ENCODE measurements at places on chromosomes 6 and 20.
A peak's percentile ranks its signal among the peaks of the same experiment; 100 is the strongest.

DNA sequence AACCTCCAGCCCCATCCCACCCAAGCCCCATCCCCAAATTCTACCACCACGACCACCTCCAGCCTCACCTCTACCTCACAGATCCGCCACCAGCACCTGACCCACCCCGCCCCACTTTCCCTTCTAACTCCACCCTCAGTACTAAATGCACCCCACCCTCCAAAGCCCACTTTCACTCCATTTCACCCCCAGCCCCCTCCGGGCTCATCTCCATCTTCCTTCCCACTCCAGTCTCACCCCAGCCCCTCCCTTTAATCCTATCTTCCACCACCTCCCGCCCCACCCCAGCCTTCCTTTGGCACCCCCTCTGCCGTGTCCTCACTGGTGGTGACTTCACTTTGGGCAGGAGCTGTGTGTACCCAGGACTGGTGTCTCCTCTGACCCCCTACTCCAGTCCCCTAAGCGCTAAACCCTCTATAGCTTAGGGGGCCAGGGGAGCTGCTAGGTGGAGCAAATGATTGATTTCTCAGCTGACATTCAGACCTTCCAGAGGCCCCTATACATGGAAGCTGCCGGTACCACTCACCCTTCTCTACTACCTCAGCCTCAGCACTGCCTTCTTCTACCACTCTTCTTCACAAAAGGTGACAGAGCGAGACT is 2.8 kb upstream of the NSFL1C start:
- no peak for DNase-seq

DNA sequence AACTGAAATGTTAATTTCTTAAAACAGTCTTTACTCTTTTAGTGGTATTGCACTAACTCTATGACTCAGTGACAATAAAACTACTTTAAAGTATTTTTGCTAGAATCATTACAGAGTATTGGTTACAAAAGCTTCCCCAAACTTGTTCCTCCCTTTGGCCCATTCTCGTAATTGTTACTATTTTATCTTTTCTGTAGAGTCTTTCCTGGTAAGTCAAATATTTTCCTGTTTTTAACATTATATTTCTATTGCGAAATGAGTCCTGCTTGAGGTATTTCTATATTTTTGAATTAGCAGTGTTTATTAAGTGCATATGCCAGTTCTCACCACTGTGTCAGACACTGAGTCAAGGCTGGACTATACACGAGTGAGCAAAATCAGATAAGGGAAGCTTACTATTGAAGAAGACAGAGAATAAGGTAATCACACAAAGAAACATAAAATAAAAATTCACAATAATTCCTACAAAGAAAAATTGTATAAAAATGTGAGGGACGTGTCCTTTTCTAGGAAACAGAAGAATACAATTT is 970.5 kb downstream of the EYS start:
- no peak for DNase-seq

GRCh38 chr6:158445426-158446085 is 114.3 kb upstream of the TMEM181 start:
- no peak for DNase-seq

GRCh38 chr6:109793021-109793420 is 101.9 kb downstream of the FIG4 start:
- no peak for DNase-seq

DNA sequence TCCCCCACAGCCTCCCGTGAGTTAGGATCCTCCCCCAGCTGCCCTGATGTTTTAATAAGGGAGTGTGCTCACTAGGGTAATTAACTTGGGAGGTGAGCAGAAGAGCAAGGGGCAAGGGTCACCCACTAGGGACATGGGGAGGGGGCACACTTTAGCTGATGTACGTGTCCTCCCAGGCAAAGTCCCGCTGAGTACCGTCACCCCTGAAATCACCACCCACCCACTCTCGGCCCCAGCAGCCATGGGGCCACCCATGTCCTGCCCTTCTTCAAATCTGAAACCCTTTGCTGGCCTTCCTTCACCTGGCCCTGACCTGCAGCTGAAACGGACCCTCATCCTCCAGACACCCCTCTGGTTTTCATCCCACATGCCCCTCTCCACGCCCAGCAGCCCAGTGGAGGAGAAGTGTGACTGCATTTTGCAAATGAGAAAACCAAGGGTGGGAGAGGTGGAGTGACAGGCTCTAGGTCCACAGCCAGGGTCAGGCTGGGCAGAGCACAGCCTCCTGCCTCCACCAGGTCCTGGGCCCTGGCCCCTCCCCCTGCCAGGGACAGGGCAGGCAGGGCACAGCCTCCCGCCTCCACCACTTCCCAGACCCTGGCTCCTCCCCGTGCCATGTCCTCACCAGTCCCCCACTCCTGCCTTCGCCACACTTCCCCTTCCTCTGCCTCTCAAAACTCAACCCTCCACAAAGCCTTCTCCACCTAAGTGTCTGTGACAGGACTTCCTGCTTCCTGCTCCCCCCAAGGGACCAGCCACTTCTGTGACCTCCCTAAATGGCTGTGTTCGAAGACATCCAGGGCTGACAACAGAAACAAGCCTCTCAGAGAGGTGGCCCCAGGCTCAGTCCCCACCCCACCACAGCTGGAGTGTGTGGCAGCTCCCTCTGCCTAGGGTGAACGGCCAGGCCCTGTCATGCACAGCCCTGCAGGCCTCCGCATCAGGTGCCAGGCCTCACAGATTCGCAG is 15.1 kb downstream of the ACSS1 start:
- no peak for DNase-seq

DNA sequence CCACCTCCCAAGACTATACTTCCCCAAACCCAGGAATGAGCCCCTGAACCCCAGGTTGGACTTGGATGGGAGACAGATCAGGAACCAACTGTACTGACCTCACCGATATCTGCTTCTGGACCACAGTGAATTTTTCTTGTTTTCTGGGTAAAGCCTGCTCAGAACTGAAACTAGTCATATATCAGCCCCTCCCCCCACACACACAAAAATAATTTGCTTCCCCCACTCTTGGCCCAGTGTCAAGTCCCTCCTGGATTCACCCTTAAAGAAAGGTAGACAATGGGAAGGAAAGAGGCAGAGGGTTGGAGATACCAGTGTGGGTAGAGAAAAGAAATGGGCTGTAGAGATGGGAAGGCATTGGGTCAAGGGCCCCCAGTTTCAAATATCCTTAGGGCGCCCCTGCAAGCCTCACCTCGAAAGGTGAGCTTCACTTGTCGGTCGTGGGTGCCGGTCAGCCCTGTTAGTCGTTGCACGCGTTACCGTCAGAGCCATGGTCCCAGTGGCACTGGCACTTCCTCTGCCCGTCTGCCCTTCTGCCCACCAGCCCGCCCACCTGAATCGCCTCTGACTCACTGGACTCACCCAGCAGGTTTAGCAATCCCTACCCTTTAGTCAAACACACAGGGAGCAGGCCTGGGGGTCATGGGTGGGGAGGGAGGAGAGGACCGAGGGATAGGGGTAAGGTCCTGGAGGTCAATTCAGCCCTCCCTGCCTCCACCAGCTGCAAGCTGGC is 8.5 kb upstream of the SPAG4 start:
- no peak for DNase-seq

DNA sequence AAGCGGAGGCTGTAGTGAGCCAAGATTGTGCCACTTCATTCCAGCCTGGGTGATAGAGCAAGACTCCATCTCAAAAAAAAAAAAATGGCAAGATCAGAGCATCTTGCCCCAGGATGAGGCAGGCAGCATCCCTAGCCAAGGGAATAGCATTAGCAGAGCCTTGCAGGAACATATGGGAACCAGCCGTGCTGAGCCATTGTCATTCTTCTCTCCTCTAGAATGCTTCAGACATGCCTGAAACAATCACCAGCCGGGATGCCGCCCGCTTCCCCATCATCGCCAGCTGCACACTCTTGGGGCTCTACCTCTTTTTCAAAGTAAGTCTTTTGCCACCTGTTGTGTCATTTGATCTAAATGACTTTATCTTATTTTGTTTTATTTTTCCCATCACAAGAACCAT is 13.0 kb downstream of the HM13 start:
- DNase-seq = no peak

GRCh38 chr20:40168981-40169620 is 519.9 kb downstream of the MAFB start:
- DNase-seq = no peak

GRCh38 chr6:38632490-38632889 is 7.2 kb downstream of the BTBD9 start:
- DNase-seq = no peak

DNA sequence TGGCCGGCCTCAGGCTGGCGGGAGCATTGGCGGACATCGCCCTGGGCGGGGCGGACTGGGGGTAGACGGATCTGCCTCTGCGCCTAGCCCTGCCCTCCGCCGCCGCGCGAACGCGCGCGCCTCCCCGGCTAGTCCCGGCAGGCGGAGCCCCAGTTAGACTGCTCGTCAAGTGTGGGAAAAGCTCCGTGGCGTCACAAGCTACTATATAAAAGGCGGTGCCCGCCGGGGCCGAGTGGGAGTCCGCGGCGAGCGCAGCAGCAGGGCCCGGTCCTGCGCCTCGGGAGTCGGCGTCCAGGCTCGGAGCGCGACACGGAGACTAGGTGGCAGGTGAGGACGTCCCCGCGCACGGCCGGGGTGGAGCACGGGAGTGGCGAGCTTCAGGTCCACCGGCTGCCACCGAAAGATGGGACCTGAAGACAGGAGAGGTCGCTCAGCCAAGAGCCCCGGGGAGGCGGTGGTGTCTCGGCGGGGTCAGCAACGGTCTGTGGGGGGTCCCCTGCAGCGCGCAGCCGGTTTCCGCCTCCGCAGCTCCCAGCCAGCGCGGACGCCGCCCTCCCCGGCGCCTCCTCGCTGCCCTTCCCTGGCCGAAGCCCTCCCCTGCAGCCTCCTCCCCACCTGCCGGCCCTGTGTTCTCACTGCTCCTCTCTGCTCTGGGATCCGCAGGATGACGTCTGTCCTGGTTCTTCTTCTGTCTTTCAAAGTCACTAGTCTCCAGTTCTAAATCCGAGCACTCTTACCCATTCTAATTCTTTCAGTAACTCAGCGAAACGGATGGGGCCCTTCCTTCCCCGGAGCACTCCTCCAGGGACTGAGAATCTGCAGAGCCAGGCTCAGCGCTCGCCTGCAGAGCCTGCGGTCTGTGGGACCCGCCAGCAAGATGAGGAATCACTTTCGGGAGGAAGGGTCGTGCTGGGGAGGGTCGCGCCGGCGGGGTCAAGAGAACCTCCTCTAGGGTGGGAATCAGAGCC is 4.3 kb upstream of the RIPK1 start:
- peak; percentile 18 for DNase-seq

GRCh38 chr6:43990275-43990626 is 137.0 kb downstream of the MRPL14 start:
- no peak for DNase-seq

DNA sequence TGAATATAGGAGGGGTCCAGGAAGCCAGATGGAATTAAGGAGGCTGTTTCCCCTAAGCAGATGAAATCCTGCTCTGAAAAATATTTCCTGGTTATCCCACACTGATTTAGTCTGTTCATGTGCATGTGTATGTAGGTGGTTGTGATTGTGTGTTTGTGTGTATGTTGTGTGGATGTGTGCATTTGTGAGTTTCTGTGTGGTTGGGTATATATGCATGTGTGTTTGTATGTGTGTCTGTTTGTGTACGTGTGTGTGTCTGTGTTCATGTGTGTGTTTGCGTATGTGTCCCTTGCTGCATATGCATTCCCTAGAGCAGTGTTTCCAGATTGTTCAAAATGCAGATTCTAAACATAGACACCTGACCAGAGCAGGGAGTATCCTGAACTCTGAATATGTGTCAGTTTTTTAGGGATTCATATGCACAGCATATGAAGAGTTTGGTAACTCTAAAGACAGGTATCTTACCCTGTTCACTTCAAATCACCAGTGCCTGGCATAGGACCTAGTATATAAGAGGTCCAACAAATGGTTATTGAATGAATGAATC is 239.8 kb downstream of the MAFB start:
- DNase-seq = no peak

GRCh38 chr20:57399587-57400155 is 8.5 kb downstream of the RBM38 start:
- no peak for DNase-seq

DNA sequence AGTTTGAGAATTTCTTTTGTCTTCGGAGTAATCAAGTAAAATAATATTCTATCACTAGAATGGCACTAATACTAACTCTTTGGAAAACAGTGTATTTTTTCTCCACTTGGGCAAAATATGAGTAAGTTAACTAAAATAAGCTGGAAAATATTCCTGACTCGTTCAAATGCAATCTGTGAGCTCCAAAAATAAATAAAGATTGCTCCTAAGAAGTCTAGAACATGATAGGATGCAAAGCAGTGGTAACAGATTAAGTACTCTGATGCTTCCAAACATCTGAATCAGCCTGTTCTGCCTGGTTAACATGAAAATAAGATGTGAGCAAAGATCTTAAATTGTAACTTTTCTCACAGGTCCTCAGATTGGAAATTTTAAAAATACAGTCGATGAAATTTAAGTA is 285.1 kb upstream of the ID4 start:
- DNase-seq = no peak

DNA sequence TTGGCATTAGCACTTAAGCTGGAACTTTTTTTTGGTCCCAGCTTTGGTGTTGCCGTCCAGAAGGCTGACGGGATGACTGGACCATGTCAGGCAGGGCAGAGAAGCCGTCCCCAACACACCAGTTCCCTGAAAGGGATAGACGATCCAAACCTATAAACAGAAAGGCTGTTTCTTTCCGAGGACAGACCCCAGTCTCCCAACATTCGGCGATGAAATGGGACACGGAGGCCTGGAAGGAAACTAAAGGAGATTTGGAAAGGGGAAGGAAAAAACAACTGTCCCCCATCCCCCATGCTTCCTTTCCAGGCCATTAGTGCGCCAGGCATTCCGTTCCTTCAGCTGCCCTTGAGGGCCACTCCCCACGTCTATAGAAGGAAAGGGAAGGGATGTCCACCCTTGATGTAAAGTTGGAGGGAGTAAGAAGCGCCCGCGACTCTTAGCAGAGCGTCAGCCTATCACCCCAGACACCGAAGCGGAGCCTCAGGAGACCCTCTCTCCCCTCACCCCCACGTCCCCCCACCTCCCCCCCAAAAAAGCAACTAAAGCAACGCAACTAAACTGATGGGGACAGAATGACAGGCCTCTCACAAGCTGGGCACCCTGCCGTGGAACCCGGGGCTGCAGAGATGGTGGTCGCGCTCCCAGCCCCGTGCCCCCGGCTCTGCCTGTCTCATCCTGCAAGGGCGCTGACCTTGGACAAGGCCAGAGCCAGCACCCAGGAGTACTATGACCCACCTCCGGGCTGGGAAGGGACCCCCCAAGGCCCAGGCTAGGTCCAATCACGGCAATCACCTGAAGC is 638 bp downstream of the BLCAP start:
- no peak for DNase-seq

DNA sequence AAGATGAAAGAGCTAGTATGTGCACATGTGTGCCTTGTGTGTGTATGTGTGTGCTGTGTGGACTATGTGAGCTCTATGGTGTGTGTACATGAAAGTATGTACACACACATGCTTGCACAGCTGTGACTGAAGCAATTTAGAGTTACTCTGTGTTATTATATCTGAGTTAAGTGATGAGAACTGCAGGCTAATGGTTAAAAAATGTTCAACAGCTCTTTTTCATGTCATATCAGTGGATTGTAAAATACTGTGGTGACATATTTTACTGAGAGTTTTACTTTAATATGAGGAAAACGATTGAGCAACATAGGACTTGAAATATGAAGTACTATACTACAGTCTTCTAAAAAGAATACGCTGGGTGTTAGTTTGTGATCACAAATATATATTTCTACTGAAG is 195.7 kb upstream of the KCNK16 start:
- DNase-seq = no peak

Data from NCI-H1092 (cell line).